HTR-8/SVneo (cell line): ENCODE measurements at places on chromosomes 1 and 21.

- DNase-seq, result peak; percentile 99
Measured at GRCh38 chr1:214602764-214603657, at the start of gene CENPF. TSS of gene CENPF (plus strand) at chr1:214603195. CDS start at chr1:214613755, 10,560 bp downstream.

GRCh38 chr1:200704986-200705500, 33.6 kb upstream of the CAMSAP2 start:
- no peak for DNase-seq

DNA sequence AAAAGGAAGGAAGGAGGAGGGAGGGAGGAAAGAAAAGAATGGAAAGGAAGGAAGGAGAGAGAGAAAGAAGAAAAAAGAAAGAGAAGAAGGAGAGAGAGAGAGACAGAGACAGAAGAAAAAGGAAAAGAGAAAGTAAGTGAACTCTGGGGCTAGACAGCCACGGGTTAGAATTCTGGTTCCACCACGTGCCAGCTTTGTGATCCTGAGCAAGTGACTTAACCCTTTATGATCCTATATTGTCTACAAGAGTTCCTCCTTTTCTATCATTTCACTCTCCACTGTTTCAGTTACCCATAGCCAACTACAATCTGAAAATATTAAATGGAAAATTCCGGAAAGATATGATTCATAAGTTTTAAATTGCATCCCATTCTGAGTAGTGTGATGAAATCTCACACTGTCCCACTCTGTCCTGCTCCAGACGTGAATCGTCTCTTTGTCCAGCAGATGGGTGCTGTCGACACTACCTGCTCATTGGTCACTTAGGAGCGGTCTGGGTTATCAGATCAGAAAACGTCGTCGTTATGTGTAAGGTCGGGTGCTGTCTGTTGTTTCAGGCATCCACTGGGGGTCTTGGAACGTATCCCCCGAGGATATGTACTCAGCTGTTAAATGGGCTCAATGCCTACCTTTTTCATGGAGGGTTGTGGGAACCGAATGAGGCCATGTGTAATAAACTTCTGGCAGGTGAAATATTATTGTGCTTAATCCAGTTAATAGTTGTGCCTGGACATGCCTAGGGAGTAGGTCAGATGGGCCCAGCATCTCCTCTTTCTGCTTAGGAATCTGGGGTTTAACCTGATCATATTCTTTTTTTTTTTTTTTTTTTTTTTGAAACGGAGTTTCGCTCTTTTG, 19.1 kb downstream of the TMEM51 start:
- no peak for DNase-seq

- DNase-seq, result no peak
Measured at GRCh38 chr1:116916002-116916401, 6.3 kb downstream of the PTGFRN start.

DNA sequence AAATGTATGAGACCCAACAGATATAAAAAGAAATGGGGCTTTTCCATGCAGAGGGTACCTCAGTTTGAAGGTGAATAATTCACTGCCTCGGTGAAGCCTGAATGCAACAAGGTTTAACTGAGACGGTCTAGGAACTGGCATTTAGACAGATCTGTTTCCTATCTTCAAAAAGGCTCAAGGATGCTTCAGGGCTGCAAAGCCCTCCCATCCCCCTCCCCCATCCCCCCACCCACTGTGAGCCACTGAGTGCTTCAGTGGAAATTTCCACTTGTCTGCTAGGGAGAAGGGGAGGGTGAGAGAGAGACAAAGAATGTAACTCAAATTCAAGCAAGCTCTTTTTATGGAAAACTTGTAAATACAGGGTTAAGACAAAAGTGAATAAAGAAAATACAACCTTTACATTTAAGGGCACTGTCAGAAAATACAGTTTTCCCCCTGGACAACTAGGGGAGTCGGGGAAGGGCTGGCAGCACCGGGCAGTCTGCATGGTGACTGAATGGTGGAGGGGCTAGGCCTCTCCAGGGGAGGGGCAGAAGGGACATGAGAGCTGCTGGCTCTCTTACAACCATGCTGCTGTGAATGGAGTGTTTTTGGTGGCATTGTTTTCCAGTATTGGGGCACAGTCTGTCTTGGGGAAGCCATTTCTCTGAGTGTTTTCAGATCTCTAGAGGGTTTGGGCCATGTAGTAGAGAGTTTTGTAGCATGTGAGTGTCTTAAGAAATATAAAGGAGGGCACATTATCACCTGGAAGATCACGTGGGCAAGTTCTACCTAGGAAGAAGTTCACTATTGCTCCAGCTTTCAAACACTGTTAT, 56.7 kb downstream of the MRPS6 start:
- DNase-seq, result no peak

DNA sequence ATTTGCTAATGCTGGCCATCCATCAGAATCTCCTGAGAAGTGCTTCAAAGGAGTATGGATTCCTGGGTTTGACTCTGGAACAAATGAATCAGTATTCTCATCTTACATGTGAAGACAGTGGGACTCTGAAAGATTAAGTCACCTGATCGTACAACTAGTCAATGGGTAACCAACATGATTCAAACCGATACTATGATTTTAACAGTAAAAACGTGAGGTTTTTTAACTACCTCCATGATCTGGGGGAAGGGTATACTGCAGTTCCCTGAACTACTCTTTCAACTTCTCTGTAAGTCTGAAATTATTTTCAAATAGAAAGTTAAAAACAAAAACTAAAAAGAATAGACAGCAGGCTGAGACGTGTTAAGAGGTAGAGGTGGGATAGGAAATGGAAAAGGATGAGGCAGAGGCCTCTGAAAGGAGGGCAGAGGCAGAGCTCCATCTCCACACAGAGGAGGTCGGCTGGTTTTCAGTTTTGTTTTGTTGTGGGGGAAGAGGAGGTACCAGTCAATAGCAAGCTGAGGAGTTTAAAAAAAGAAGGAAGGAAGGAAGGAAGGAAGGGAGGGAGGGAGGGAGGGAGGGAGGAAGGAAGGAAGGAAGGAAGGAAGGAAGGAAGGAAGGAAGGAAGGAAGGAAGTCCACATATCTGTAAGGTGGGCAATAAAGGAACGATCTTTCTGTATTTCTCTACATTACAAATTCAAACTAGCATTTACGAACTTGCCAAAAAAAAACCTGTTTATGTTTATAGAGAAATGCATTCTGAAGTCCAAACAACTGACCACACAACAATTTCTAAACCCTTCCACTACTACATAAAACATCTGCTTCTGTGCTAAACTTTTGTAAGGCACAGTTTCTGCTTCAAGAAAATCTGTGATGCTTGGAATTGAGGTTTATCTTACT, 213.1 kb downstream of the RERE start:
- DNase-seq, result no peak

GRCh38 chr21:8989261-8989711, 1532.1 kb upstream of the TPTE start:
- DNase-seq, result no peak

GRCh38 chr1:156433602-156434001, 64.6 kb downstream of the RHBG start:
- no peak for DNase-seq

DNA sequence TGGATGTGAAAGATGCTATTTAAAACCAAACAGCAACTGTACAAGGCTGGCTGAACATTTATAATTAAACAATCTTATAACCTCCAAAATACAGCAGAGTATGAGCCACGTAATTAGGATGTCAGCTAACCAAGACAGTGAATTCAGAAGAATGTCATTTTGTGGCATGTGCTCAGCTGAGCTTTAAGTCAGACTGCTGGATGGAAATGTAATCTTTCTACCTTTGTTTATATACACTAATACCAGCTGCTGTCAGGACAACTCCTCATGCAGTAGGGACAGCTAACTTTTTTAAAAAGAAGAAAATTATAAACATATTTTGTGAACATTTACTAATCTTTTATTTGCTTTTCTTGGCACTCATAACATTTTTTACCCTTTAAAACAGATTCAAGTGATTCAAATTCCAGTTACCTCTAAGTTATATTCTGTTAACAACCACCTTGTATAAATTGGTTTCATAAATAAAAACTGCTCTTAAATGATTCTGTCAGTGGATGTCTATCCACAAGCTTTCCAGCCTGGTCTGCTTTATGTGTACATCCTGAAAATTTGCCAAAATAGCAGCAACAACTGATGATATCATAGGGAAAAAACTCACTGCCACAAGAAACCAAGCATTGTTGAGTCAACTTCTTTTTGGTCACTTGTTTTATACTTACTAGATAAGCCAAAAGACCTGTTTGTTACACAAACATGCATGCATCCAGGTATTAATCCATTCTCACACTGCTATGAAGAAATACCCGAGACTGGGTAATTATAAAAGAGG, 36.1 kb downstream of the DPH5 start:
- DNase-seq, result peak; percentile 18

GRCh38 chr21:33769057-33769456, 126.8 kb downstream of the ITSN1 start:
- no peak for DNase-seq

GRCh38 chr1:150927624-150928023, 1.5 kb downstream of the SETDB1 start:
- no peak for DNase-seq

DNA sequence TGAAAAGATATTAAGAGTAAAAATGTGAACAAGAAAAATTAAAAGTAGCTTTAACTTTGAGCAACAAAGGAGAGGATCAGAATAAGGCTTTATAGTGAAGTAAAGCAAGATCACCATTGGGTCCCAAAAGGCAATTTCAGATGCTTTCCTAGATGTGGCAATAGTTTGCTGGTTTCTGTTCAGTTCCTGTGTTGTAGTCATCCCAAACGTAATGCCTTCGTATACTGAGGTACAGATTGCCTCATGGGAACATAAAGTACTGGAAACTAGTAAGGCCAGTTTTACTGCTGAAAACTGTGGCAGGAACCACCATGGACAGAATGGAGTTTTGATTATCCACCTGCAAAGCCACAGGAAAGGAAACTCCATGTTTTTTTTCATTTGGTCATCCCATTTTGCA, 283.5 kb upstream of the SGIP1 start:
- DNase-seq, result no peak
